Stimulated activated CD4-positive, alpha-beta T cell treated with anti-CD3 and anti-CD28 coated beads, Interleukin-1b, Interleukin-23, amount 100 ng/mL, for 4 hours (primary cell): ENCODE measurements at places on chromosomes 1 and 21.

GRCh38 chr1:194043984-194044755 is 857.8 kb upstream of the B3GALT2 start:
- DNase-seq = no peak

GRCh38 chr1:21951226-21951870 is 14.2 kb upstream of the HSPG2 start:
- no peak for DNase-seq

GRCh38 chr1:10177876-10178275 is 32.5 kb upstream of the KIF1B start:
- DNase-seq = no peak

DNA sequence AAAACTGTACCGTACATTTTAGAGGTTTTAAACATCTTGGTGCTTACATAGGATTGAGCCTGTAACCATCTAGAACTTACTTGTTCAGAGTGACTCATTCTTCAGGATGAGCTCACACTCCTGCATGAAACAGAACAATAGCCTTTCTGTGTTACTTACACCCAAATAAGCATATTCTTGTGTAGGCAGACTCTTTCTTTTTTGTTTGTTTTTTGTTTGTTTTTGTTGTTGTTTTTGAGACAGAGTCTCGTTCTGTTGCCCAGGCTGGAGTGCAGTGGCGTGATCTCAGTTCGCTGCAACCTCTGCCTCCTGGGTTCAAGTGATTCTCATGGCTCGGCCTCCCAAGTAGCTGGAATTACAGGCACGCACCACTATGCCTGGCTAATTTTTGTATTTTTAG is 3.8 kb upstream of the CA6 start:
- DNase-seq = no peak

GRCh38 chr21:21801921-21802320 is 803.7 kb downstream of the NCAM2 start:
- DNase-seq = no peak

DNA sequence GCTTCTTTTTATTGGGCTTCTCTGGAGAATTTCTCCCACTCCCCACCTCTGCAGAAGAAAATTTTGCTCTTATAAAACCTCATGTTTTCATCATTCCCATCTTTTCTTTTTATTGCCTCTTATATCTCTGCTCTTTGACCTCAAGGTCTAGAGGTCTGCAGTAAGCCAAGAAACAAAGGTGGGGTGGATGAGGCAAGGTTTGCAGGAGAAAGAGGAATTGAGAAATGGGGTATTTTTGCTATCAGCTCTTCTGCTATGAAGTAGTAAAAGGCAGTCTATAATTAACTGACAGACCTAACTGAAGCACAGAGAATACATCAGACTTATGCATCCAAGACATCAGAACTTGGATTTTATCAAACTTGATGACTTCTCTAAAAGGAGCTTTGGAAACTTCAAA is 22.9 kb downstream of the SYT11 start:
- no peak for DNase-seq

GRCh38 chr1:11697188-11697892 is 5.8 kb downstream of the DRAXIN start:
- DNase-seq = no peak

DNA sequence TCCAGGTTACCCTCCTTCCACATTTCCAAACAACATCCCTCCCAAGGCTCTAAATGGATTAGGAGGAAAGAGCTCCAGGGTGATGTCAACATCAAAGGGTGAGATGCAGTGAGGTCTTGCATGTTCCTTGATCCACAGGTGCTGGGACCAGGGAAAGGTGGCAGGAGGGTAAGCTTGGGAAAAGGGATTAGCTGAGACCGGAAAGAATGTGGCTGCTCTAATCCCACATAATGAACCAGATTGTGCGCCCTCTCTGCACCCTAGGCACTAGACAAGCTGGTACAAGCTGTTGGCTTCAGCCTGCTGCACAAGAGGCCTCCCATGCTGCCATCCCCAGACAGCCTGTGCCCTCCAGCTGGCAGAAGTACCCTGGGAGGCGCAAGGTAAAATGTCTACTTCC is 34.9 kb downstream of the PLXNA2 start:
- DNase-seq = no peak

DNA sequence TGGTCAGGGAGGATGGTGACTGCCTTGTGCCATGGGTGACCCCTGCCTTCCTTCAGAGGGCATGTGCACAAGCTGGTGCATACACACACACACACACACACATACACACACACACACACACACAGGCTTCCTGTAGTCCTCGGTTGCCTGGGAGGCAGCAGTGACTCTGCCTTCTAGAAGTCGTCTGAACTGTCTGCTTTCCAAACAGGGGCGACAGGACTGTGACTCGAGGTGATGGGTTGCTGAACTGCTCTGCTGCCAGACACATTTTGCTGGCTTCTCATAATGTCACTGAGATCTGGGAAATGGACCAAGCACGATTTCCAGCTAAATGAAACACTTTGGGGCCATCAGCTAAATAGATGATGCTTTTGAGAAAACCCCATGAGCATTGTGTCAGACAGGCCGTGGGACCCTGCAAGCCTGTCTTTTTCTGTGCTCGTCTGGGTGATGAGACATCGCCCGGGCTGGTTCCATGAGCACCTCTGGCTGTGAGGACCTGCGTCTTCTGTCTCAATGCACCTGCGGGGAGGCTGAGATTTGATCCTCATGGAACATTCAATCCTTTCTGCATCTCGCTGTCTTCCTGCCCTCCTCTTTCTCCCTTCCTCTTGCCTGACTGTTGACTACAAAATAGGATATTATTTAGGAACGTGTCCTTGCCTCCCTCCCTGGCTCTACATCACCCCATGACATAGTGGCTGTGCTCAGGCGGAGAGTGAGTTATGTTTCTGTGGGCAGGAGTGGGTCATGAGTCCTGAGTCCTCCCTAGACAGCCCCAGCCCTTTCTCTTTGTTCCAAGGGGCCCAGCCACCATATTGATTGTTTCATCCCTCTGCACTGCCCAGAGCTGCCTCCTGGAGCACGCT is 436.8 kb downstream of the CAMTA1 start:
- DNase-seq = no peak

- DNase-seq = no peak
Observed at GRCh38 chr21:15722591-15723324, 7.0 kb upstream of the USP25 start.

GRCh38 chr1:15337656-15338402 is 71.9 kb upstream of the EFHD2 start:
- no peak for DNase-seq
